ENCODE measurements at places on chromosomes 1 and 21. TPM values are rescaled to one million over a fixed set of nuclear protein-coding genes. Genes with fewer than 3 reads are reported as not detected.

The SNRNP40 gene
- 73.4 TPM for total RNA-seq

The PRDM16 gene
- 3.8 TPM for total RNA-seq

GRCh38 chr1:116574581-116575291 lies 3.9 kb upstream of the CD58 start:
- H3K27me3 ChIP-seq: no peaks in the 10 kb centered on the region
- no peak overlapping the region for H3K27ac ChIP-seq
- H3K4me1 ChIP-seq: peaks cover 7% of the 10 kb centered on the region
- no peak overlapping the region for H3K4me3 ChIP-seq
- DNase-seq: no peak
- H3K36me3 ChIP-seq: no peaks in the 10 kb centered on the region

DNA sequence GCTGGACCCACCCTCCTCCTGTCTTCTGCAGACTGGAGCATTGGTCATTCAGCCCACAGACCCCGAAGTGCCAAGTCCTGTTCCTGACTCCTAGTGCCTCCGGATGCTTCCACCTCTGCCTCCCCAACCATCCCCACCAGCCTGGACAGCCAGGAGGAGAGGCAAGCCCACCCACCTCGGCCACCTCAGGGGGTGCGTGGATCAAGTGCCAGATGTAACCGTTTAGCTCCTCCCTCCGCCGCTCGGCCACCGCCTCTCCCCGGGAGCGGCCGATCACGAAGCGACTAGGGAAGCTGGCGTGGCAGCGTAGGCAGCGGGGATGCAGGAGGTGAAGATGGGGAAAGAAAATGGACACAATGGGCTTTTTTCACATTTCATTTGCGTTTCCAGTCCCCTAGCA lies 18.1 kb upstream of the PPP1R15B start:
- DNase-seq: no peak
- no peaks in the 10 kb centered on the region for H3K4me1 ChIP-seq

Data from breast epithelium (tissue), 4 donors.